Left colon (tissue), 2 donors: ENCODE measurements at places on chromosomes 12 and 14. TPM values are rescaled to one million over a fixed set of nuclear protein-coding genes. Genes with fewer than 3 reads are reported as not detected.

DNA sequence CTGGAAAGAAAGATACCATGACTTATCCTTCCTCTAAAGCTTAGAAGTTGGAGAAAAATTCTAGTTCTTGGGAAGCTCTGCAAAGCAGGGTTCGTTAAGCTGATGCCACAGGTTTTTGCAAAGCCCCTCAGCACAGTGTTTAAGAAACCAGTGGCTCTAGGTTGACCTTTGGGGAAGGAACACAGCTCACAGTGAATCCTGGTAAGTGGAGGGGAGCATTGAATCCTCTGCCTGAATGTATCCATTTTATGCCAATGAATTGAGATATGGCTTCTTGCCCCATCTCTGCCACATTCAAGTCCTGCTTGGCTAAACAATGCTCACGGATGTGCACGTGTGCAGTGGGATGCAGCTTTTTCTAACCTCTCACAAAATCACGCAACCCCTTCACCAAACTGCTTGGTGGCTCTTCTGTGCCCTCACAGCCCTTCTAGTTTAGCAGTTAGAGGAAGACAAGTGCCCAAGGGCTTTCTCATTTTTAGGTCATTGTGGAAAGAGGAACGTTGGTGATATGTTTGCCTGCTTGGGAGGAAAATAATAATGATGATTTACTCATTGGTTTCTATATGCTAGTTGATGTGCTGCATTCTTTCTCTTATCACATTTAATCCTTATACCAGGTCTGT, 111.3 kb downstream of the DAD1 start:
- no peak for DNase-seq

- no peak for DNase-seq
These were observed 53.0 kb downstream of the TBC1D30 start for GRCh38 chr12:64877363-64878004.

The PLEKHA5 gene
- 33.1 TPM for total RNA-seq

The CFAP54 gene
- total RNA-seq: 0.53 TPM

The COX8C gene
- not detected for total RNA-seq

DNA sequence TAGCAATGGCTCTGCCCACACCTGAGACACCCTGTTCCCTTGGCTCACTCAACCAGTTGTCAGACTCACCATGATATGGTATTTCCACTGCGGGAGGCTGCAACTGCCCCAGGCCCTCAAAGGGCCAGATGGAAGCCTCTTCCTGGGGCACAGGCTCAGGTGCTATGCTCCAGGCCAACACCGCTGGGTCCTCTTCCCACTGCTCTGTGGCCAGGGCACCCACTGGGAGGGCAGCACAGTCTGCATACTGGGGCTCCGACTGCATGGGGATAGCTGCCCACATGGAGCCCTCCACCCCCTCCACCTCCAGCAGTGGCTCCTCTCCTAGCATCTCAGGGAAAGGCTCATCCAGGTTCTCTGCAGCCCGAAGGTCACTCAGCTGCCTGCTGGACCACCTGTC, 3.7 kb downstream of the ANGEL1 start:
- DNase-seq: no peak

- DNase-seq: no peak
These were observed 481.1 kb upstream of the DCN start for GRCh38 chr12:91663744-91664143.

The PPHLN1 gene
- total RNA-seq: 38.5 TPM

The KRT76 gene
- not detected for total RNA-seq

The SCN8A gene
- 4.9 TPM for total RNA-seq

DNA sequence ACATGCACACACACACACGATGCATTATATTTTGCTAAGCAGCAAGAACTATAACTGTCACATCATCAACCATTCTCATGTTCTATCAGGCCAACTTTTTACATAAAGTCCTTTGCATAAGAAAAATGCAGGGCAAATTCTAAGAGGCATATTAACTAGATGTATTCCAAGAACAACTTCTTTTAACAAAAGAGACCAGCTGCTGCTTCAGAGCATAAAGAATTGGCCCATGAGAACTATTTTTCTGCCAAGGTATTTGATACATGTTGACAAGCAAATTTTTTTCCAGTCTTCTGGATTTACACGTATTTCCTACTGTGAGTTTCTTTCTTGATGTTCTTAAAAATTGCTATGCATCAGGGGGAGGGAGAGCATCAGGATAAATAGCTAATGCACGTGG, 27.2 kb downstream of the GLT8D2 start:
- no peak for DNase-seq

The RNASE2 gene
- total RNA-seq: 0.47 TPM

DNA sequence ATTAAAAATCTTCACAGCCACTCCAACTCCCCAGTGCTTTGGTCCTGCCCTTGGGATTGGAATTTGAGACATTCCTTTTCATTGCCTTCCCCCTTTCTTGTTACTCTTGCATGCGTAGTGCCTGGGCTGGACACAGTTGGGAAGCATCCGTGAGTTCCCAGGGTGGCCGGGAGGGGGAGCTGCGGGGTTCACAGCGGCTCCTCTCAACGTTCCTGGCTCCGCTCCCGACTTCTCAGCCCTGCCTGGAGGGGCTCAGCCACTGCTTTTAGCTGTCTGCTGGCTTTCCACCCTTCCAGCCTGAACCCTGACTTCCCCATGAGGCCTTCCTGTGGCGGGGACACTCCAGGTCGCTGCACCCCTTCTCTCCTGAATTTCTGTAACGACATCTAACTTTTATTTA, 3.2 kb downstream of the TEX52 start:
- peak; percentile 61 for DNase-seq

- DNase-seq: no peak
These were observed 77.9 kb downstream of the SPATA7 start for GRCh38 chr14:88463318-88463717.

DNA sequence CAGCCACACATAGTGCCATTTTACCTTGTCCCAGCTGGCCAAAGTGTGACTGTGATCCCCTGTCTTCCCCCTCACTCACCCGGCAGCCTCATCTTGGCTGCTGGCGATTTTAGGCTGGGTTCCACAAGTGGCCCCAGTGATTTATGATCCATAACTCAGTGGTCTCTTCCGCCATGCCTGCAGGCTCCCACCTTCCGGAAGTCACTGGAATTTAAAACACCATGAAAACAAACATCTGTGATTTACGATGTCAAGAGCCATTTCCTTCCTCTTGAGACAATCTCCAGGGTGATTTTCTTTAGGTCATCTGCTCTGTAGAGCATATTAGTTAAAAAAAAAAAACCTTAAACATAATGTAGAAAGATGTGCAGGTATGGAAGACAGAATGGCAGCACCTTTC, 282.3 kb downstream of the CACNA1C start:
- DNase-seq: no peak

DNA sequence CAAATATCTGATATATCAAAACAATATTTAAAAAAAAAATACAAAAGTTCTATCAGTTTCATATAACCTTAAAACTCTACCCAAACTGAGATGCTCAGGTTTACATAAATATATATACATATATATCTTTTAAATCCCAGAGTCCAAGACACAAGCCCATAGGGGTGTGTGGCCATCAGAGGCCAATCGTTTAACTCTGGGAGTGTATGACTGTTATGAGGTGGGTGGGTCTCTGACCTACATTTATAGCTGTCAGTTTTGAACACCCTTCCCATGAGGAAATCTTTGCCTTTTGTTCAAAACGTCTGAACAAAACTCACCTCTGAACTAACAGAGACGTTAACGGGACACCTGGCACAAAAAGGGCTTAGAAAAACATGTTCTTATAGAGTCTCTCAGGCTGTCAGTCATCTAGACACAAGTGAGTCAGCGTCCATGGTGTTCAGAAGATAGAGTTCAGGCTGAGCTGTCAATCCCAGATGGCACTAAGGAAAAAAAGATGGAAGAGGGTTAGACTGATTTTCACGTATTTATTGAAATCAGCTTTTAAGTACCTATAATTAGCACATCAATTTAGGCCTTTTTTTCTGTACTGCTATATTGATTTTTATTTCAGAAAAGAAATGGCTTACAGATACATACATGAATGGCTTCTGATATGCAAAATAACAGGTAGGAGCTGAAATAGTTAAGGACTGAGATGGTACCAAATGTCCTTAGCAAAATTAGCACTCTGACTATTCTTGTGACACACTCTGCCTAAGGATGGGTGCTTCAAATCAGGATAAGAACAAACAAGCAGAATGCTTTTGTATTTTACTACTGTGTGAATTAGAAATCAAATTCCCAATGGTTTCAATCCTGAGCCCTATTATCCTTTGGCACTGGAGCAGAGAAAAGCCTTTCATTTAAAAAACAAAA, 29.2 kb downstream of the HIGD1C start:
- DNase-seq: no peak

DNA sequence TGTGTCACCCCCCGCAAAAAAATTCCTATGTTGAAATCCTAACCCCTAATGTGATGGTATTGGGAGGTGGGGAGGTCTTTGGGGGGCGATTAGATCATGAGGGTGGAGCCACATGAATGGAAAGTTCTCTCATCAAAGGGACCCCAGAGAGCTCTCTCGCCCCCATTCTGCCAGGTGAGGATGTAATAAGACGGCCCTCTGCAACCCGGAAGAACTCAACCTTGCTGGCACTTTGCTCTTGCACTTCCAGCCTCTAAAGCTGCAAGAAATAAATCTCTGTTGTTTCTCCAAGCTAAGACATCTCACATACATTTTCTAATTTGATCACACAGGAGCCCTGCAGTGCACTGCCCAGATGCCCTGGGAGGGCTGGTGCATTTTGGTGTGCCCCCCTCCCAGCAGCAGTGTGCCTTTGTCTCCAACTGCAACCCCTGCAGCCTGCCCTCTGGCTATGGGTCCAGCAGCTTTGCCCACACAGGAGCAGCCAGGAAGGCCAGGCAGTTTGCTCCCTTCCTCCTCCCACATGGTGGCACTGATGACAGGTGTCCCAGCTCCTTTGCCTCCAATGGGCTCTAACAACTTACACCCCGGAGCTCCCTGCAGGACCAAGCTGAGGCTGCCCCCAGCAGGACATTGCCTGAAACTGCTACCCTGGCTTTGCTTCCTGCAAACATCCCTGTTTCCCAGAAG, 59.3 kb downstream of the C14orf132 start:
- DNase-seq: no peak

DNA sequence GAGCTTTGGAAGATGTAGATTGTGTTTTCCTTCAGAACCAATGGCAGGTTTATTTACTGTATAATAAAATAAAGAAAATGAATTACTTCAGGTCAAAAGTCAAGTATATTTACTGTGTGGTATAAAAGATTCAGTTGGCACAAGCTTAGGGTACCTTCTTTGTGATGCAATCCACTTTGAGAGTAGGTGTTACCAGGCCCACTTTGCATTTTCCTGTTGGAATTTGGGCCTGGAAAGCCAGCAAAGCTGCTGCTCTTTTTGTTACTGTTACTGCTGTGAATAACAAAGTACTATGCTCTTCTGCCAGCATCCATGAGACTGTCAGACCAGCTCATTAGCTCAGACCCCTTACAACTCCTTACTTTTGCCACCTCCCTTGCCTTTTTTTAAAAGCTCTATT, 649.0 kb upstream of the SEL1L start:
- DNase-seq: no peak

- no peak for DNase-seq
These were observed 11.2 kb upstream of the DYNC1H1 start for GRCh38 chr14:101953151-101953550.

- DNase-seq: no peak
These were observed 119.7 kb upstream of the MED13L start for GRCh38 chr12:116397148-116397547.

The ARHGEF25 gene
- 3.1 TPM for total RNA-seq

The DPPA3 gene
- not detected for total RNA-seq

DNA sequence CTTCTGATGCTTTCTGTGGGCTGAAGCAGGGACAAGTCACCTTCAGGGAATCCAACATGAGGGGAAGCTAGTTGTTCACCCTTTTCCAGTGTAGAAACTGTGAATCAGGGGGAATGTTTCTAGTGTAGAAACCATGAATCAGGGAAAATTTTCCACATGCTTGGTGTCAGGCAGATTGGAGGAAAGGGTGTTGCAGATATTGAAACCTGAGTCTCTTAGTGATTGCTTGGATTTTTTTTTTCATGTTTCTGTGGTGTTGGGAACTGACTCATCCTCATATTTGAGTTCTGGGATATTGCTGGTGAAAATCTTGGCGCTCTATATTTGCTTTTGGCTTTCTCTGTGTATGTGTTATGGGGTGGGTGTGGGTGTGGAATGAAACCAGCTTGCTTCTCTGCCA, 144.5 kb upstream of the FBXO33 start:
- DNase-seq: no peak

The MARCHF9 gene
- 13.1 TPM for total RNA-seq

The SERPINA3 gene
- total RNA-seq: 16.9 TPM

The CELA1 gene
- not detected for total RNA-seq
